Activated CD4-positive, alpha-beta T cell treated with anti-CD3 and anti-CD28 coated beads, Interleukin-2, amount 50 U/mL, for 1 hour (primary cell): ENCODE measurements at places on chromosomes 4 and X.

DNA sequence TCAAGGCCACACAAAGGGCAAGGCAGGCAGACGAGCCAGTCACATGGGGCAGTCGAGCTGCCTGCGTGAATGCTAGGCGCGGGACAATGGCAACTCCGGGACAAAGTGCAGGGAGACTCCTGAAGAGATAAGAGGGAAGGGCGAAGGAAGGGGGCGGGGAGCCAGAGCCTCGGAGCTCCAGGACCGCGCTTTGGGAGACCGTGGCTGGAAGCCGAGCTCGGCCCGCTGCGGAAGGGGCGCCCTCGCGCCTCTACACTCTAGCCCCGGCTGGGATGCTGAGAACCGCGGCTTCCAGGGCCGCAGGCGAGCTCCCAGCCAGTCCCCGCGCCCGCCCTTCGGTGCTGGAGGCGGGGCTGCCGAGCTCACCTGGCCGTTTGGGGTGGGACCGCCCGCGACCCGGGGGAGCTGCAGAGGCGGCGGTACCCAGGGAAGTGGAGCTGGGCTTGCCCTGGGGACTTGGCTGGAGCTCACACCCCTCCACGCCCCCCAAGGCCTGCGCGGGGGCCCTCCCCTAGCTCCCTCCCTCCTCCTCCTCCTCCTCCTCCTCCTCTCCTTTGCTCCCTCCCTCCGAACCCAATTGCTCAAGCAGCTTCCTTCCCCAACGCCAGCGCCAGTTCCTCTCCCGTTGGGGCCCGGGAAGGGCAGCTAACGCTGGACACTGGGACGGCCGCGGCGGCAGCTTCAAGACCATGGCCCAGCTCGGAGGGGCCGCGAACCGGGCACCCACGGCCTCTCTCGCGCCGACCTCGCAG is at the start of gene SOWAHD:
TSS of gene SOWAHD (plus strand) at position 610 of the 752 bp plus-strand sequence. CDS start at position 690, 80 bp downstream.
- peak; percentile 24 for DNase-seq

GRCh38 chr4:152806501-152807125 is 26.9 kb downstream of the ARFIP1 start:
- DNase-seq, result no peak

DNA sequence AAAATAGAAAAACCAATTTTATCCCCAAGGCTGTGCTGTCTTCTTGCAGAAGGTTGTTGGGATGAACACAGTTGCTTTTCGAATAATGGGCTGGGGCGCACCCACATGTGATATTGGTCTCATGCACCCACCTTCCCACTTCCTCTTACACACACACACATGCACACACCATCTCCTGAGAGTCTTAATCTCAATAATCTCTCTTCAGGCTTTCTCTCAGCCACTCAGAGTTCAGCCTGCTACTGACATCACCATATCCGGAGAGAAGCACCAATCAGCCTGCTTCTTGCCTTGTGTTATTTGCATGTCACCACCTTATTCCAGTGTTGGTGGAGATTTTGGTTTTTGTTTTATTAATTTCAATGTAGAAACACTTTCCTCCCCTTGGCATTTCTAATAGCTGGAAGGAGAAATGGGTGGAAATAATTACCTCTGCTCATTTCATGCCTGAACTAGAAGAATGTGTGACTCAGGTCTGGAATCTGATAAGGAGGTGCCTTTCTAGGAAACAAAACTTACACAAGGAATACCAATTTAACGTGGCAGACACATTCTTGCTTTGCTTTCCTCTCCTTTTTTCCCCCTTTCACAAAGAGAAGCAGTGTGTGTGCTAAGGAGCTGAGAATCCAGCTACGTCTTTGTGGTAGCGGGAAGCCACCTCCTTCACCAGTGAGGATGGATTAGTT is 400.2 kb downstream of the MID1IP1 start:
- DNase-seq, result no peak

DNA sequence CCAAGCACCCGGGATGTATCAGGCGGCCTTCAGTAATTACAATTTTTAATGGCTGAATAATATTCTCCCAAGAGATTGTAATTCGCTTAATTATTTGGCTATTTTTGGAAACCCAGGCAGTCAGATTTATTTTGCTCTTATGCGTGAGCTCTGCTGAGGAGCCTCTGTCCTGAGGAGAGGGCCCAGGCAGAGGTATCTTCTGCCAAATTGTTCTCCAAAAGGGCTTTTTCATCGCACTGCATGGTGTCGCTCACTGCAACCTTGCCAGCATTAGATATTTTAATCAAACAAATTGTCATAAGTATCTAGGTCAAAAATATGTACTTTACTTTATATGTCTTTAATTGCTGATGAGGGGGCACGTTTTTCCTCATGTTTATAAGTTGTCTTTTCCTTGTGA is 5.8 kb downstream of the ATP2B3 start:
- no peak for DNase-seq

DNA sequence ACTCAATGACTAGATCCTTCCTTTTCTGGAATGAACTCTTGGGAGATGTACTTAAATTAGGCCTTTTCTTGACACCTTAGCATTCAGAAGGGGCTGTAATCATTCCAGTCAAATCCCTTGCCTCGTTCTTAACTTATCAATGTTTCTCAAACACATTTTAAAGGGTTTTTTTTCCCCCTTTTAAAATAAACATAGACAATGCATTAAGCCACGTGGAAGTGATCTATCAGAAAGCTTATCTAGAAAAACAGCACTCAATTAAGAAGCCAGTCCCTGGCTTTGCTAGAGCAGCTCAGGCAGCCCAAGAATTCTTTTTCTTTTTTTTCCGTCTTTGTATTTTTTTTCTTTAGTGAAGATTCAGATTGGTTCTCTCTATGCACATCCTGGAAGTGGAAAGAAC is 118.2 kb downstream of the PCDH7 start:
- no peak for DNase-seq
